ENCODE measurements at places on chromosomes 7 and 10.
A peak's percentile ranks its signal among the peaks of the same experiment; 100 is the strongest.

DNA sequence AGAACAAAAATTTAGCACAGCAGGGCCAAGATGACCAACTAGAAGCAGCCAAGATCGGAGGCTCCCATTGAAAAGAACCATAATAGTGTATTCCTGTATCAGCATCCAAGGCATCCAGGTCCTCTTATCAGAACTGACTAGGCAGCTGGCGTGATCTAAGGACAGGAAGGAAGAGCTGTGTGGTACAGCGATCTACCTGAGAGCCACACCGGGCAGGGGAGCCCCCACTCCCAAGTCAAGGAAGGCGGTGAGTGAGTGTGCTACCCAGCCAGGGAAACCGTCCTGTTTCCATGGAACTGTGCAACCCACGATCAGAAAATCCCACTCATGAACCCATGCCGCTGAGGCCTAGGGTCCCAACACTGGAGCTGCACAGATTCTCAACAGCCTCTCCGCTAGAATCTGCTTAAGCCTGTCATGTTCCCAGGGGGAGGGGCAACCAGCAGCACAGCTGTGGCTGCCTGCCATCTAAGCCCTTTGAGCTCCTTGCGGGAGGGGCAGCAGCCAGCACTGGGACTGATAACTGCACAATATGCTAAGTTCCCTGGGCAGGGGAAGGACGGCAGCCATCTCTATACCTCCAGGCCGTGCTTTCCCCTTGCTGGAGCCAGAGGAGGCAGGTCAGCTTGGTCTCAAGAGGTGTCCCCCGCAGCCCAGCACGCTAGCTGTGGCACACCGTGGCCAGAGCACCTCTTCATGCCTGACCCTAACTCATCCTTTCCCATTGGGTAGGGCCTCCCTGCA is 213.0 kb upstream of the SMIM30 start:
- DNase-seq: no peak

GRCh38 chr10:44045020-44045419 is 339.9 kb downstream of the CXCL12 start:
- no peak for DNase-seq

DNA sequence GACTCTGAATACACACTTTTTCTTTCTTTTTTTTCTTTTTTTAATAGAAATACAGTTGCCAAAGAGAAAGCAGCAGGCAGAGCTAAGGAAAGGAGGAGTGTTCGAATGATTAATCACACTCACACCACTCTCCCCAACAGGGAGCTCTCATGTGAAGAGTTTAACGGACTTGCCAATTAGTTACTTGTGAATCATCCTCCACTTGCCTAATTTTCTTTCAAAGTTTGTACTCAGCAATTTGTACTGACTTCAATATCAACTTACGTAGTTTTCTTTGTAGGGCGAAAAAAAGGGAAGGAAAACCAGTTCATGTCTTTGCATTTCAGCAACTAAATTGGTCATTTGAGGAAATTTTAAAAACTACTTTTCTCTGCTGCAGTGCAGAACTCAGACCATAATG is 109.2 kb downstream of the PIP4K2A start:
- DNase-seq: no peak

DNA sequence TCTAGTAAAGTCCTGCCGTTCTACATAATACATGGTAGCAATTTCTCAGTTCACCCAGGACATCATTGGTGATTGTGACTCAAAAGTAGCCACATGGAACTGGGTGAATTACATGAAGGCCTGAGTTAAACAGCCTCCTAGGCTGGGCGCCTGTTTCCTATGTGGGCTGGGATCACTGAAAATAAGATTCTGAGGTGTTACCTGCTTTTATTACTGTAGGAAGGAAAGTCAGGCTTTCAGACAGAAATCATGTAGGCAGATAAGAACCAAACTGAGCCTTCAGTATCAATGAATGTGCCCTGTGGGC is 160.4 kb downstream of the CAMK1D start:
- no peak for DNase-seq

GRCh38 chr10:34121125-34121753 is 693.9 kb downstream of the PARD3 start:
- no peak for DNase-seq

DNA sequence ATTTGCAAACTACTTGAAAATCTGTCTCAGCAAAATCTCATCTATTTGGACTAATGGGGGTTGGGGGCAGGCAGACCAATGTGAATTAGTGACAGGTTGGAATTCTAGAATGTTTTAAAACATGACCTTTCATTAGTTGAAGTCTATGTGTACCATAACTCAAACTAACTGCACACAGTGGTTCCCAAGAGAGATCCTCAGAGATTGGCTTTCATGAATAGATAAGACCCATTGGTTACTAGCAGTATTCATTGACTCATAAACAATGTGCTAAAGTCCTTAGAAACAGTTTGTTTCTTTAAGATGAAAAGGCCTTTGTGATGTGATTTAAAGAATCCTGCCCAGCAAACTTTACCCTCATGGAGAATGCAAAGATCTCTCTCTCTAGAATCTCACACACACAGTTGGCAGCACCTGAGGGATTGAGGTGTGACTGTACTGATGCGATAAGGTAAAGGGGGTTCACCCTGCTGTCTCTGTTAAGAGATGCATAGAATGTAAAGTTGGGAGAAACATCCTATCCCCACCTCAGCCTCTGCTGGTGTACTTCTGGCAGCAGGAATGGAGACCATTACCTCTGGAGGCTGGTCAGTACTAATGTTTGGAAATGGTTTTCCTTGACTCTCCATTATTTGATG is 70.7 kb downstream of the ZNF92 start:
- no peak for DNase-seq

- no peak for DNase-seq
These were observed 48.8 kb downstream of the SEMA3C start for GRCh38 chr7:80869821-80870751.

DNA sequence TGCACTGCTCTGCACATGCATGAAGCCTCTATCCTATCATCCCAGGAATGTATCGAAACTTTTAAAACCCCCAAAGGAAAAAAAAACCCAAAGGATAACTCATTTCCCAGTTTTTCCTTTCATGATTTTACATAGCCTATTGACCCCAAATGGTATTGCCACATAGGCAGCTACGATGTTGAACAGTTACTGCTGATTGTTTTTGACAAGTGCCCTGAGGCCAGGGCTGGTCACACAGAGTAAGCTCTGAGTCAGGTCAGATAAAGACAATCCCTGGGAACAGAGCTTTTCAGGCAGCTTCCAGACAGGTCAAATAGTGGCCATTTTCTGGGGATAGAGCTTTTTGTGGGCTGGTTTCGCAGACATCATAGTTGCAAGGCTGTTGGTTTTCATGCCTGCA is 52.1 kb downstream of the MYL10 start:
- no peak for DNase-seq

DNA sequence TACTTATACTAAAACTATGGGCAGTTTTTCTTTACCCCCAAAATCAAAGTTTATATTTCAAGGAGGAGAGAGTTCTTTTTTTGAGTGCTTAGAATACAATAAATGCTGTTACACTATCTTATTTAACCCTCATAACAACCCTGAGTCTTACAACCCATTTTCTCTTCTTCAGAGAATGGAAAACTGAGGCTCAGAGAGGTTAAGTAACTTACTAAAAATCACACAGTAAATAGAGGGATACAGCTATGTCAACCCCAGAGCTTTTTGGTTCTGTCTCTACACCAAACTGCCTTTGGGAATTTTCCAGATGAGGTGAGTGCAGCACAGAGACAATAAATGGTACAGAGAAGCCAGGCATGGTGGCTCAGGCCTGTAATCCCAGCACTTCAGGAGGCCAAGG is 25.6 kb upstream of the PIK3AP1 start:
- no peak for DNase-seq

DNA sequence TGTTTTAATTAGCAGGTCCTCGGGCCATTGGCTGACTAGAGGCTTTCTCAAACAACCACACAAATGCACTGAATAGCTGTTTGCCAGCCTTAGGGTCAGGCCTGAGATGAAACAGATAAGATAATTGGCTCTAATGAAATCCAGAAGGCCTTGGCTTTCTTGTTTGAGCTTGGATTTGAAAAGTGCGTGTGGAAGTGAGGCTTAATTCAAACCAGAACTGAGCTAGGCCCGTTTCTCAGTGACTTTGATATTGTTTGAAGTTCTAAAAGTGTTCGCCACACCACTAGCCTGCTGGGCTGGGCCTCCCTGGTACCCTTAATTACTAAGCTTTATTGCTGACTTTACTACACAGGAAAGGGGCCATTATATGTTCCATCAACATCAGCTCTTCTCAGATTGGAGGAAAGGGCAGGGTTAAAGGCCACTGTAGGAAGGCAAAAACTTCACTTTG is 270.6 kb downstream of the TWIST1 start:
- DNase-seq: no peak

GRCh38 chr7:50303335-50304128 is 984 bp upstream of the IKZF1 start:
- DNase-seq: no peak

DNA sequence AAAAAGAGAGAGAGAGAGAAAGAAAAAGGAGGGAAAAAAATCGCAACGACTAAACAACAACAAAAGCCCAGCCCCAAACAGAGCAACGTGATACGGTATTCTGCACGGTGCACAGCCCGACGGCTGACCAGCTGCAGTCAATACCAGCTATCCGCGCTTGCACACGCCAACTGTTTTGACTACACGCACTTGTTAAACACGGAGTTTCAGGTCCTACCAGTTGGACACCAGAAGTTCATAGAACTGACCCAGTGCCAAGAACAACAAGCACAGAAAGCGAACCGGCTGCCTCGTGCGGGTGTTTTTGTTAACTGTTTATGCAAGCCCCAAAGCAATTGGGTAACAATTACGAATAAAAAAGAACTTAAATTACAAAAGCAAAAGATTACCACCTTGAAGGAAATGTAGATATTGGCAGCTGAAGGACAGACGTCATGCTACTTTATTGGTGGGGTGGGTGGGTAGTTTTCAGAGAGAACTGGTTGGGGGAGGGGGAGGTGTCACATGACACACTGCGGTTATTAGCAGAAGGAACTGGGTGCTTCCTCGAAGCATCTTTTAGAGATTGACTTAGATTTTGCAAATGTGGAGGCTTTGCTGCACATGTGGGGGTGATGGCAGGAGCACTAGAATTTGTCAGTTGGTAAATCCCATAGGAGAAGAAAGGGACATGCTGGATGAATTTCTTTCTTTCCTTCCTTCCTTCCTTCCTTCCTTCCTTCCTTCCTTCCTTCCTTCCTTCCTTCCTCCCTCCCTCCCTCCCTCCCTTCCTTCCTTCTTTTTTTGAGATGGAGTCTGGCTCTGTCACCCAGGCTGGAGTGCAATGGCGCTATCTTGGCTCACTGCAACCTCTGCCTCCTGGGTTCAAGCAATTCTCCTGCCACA is 110.6 kb upstream of the EFCAB10 start:
- DNase-seq: no peak

DNA sequence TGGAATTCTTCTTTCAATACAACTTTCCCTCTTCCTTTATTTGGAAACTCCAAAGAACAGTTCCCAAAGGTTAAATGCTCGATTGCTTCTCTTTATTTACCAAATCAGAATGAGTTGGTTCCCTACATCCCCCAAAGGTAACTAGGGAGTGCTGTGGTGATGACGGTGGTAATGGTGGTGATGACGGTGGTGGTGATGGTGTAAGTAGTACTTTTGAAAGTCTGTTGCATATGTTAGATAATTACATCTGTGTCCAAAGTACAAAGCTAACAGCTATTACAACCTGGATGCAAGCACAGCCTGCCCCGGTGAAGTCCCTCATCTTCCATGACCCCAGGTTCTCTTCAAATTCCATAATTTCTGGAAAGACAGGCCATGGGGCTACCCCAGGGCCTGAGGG is 115.1 kb downstream of the TNS3 start:
- DNase-seq: no peak

DNA sequence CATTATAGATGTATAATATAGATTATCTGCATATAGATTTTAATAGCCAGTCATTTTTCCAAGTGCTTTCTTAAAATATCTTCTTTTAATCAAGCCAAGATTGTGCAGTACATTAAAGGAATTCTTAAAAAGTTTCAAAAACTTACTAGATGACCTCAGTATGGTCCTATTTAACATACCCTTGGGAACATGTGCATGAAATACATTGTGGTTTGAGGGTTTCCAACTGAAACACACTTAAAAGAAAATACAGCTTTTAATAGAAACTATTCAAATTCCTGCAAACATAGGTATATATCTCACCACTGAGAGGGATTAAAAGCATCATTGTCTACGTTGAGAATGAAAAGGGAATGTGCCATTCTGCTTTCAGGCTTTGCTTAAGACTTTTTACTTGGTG is 364.9 kb downstream of the SUGCT start:
- no peak for DNase-seq

DNA sequence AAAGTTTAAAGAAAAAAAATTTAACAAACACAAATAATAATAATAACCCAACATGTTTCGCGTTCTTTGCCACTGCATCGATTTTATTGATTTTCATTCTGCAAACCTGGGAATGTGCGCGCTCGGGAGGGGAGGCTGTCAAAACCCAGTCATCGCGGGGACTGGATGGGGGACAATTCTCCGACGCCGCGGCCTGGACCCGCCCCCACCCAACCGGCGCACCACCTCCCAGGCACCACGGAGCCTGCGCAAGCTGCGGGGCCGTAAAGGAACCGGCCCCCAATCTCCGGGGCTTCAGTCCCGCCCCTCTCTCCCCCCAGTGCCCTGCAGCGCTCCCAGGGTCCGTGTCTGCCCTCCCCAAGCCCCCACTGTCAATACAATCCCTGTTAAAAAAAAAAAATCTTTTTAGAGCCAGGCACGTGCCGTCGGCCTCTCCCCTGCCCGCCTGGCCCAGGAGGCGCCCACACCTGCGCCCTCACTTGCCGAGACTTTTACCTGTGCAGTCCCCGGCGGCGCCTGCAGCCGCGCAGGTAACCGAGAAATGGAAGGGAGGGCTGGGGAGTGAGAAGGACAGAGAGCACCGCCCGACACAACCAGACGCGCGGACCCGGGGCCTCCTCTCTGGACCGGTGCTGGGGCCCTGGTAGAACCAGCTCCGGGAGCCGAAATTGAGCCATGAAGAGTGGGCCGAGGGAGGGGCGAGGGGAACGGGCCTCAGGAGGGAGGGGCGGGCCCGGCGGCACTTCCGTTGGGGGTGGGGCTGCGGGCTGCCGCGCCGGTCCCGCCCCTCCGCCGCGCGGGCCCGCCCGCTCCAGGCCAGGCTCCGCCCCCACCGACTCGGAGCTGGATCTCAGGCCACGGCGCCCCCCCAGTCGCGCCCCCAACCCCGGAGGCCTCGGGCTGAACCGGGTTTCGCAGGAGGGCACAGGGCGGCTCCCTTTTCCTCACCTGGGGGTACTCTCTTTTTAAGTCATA is 7.6 kb upstream of the ZNF503 start:
- DNase-seq: peak; percentile 42

DNA sequence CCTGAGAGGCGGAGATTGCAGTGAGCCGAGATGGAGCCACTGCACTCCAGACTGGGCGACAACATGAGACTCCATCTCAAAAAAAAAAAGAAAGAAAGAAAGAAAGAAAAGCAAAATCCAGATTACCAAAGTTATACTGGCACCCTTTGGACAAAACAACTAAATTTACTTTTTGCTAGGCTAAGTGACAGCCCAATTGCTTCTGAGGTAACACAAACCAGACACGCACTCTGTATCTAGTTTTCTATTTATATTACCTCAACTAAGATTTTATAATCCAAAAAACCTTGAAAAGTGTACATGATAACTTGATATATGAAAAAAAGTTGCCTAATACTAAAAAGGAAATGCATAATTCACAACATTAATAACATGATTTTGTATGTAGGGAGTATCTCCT is 12.9 kb downstream of the UBE2H start:
- DNase-seq: no peak

GRCh38 chr7:936386-937054 is 18.0 kb downstream of the ADAP1 start:
- no peak for DNase-seq

GRCh38 chr7:106139265-106140251 is 27.4 kb upstream of the SYPL1 start:
- DNase-seq: no peak

- no peak for DNase-seq
These were observed 78.8 kb downstream of the INPP5A start for GRCh38 chr10:132616170-132616995.
